HuH-7 (cell line): ENCODE measurements at places on chromosomes 7 and 10.

DNA sequence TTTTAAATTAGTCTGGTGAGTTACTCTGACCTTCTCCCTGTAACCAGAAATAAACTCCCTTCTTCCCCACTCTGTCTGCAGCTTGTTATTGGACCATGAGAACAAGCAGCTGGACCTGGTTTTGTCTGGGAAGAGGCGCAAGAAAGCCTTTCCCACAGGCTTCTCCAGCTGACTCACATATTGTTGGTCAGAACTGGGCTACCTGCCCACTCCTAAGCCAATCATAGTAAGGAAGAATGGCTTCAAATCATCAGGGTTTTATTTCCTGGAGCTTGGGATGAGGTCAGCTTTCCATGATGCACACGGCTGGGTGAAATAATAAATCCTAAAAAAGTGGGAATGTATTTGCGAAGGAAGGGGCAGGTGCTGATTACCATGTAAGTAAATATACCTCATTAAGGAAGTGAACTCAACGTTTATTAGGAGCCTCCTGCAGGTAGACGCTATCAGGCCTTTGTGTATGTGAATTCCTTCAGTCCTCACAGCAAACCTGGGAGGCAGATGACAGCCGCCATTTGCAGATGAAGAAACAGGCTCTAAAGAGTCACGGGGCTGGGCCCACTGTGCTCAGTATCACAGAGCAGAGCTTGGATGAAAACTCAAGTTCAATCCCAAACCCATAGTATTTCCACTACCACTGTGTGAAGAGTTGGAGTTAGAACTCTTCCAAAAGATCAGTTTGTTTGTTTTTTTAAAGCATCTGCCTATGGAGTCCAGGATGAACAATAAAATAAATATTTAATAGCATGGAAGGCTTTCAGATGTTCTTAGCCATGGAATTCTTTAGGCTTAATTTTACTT is 32.8 kb downstream of the IL15RA start:
- DNase-seq, result no peak

DNA sequence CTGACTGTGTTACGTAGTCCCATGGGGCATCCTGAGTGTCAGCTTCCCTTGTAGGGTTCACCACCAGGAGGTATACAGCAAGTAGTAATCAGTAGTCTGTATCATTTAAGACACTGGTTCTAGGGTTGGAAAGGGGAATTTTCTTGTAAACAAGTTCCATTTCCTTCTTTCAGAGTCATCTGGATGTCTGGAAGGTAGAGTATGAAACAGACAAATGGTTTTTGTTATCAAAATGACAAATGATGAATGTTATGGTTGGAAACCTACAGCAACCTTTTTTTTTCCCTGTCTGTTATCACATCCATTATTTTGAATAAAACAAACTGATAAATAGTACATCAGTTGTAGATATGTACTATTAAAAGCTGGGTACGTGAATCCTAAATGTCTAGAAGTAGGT is 19.1 kb downstream of the SEMA3A start:
- DNase-seq, result no peak

DNA sequence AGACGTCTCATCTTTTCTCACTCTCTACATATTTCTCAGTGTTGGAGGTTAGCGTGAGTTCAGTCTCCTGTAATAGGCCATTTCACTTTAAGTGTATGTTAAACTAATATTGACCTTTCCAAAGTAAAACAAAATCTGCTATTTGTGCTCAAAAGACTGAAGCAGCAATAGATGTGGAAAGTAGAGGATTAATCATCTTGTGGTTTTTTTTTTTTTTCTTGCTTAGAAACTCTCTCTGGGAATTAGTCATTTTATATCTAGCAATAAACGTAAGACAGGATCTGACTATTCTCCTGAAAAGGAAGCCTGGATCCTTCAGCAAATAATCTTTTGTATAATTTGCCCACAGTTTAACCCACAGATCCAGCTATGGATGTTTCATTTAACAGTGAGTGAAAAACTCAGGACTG is 81.7 kb downstream of the NRP1 start:
- DNase-seq, result no peak

- no peak for DNase-seq
These were observed 54.4 kb downstream of the ARMH3 start for GRCh38 chr10:102001435-102002068.

DNA sequence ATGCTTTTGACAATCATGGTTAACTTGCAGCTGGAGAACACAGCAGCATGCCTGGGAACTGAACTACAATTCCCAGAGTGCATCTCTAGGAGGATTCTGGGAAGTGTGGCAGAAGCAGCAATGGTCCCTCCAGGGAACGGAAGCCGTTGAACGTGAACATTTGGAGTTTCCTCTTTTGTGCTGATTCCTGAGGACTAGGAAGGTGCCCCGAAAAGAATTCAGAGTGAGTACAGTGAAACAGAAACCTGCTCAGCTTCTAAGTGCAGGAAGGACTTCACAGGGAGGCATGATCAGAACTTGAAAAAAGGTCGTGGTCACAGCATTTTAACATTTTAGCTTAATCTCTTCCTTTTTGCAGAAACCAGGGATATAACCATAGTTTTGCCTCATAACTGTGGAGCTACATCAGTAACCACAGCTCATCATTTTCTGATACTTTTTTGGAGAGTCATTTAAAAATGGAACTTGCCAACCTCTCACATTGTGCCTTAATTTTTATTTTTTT is at the start of gene NUDT13:
NUDT13 (plus strand) TSS at position 111 of the 505 bp plus-strand sequence. CDS start 3,911 bp downstream, outside the sequence.
- DNase-seq, result peak; percentile 52

- no peak for DNase-seq
These were observed 133.3 kb downstream of the VPS41 start for GRCh38 chr7:38775506-38776175.

DNA sequence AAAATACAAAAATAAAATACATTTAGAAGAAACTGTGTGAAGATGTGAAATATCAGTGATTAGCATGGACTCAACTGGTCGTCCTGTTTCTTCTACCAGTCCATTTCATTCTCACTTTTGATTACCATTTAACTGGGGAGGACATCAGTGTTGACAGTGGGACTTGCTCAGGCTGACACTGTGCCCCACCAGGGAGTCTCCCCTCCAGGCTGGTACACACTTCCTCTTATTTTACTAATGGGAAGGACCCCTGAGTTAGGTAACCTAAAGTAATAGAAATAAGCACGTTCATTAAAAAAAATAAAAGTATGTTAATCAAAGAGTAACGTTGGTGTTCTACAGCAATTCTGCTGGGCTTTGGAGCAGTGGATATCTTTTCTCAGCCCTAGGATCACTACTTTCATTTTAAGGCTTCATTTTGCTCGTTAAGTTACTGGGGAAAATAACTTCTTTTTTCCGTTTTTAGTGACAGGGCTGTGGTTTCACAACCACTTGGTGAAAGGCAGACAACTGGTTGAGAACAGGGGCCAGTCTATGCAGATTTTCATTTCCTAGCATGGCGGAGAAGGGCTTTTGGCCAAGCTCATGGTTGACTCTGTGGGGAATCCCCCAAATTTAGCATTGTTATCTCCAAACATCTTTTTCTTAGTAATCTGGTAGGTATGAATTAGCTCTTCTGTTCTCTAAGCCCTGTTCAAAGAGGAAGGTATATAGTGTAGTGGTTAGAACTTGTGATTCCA is 2.1 kb downstream of the SNX10 start:
- DNase-seq, result no peak

GRCh38 chr7:124351950-124352349 is 319.1 kb upstream of the TMEM229A start:
- DNase-seq, result no peak

DNA sequence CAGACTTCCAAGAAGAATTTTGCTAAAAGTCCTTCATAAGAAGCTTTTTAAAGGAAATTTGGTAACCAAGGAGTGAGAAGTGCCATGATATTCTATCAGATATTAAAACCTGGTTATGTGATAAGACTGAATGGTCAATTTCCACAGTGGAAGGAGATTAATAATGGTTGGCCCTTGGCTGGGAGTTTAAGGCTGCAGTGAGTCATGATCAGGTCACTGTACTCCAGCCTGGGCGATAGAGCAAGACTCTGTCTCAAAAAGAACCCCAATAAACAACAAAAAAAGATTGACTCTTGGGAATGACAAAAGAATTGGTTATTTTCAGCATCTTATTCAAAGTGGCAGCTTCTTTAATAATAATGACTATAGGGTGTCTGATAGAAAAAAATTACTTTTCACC is 37.2 kb downstream of the EXOC4 start:
- DNase-seq, result no peak

- no peak for DNase-seq
These were observed 34.5 kb downstream of the PPP1R3C start for GRCh38 chr10:91598211-91598977.

DNA sequence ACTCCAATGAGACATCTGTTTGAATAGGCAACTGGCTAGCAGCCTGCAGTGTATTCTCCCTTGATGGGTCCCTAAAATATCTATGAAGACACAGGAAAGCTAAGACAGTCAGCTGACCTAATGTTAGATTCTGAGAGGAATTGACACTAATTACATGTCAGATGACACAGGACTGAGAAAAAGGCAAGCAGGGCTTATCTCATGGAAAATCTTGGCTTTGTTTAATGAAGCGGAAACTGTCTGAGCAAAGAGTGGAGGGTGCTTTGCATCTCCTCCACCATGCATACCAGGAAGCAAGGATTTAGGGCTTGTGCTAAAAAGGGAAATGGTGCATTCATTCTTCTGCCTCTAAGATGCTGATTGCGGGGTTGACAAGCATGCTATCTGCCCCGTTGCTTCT is 135.5 kb upstream of the GLI3 start:
- no peak for DNase-seq

DNA sequence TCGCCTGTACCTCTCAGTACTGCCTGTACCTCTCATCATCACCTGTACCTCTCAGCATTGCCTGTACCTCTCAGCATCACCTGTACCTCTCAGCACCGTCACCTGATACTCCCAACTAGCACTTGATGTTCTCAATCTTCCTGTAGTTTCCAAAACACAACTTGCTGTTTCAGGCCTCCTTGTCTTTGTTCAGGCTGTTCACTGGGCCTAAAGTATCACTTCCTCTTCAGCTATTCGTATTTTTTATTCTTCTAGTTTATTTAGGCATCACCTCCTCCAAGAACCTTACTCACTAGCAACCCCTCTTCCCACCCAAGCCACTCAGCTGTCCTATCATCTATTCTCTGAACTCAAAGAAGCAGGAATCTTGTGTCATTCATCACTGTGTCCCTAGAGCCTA is 24.1 kb downstream of the OR6B1 start:
- no peak for DNase-seq

DNA sequence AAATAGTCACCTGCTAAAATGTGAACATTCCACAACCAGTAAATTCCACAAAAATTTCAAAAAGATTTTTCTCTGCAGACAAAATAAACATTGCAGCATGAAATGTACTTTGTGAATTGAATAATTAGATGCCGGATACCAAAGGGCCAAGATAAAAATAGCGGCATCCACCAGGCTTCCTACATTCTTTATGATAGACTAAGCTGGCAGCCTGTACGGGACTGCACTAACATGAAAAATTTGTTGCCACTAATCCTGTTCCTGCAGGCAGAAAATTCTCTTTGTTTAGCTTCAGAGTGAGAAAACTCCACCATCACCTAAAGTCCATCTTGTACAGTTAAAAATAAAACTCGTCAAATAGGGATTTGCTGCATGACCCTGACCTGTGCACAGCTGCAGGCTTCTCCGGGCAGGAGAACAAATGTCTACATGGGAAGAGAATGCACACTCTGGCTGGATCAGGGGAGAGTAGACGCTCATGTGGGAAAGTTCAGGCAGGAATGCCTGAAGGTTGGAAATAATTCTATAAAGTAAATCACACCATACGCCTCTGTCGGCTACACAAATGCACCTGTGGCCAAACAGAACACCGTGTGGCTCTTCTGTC is 15.6 kb upstream of the ADO start:
- DNase-seq, result no peak

GRCh38 chr7:121479466-121479865 is 83.4 kb upstream of the FAM3C start:
- DNase-seq, result no peak

DNA sequence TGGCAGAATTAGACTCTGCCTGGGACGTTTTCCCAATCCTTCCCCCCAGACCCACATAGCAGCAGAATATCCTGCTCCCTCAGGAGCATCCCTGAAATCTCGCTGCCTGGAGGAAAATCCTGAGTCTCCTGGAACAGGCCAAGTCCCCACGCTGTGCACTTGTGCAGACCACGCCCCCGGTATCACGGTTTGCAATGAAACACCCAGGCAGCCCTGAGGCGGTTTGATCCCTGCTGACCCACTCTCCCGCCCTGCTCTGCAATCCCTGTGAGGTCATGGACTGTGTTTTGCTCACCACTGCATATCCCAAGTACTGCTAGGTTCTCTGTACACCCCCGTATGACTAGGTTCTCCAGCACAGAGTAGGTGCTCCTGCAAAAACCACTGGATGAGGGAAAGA is 411.8 kb upstream of the MGMT start:
- no peak for DNase-seq

- DNase-seq, result peak; percentile 41
These were observed 437.4 kb upstream of the GALNT17 start for GRCh38 chr7:70694434-70694970.

GRCh38 chr7:1046722-1047679 is 2.7 kb downstream of the GPR146 start:
- no peak for DNase-seq

GRCh38 chr7:80856769-80857168 is 62.1 kb downstream of the SEMA3C start:
- no peak for DNase-seq

DNA sequence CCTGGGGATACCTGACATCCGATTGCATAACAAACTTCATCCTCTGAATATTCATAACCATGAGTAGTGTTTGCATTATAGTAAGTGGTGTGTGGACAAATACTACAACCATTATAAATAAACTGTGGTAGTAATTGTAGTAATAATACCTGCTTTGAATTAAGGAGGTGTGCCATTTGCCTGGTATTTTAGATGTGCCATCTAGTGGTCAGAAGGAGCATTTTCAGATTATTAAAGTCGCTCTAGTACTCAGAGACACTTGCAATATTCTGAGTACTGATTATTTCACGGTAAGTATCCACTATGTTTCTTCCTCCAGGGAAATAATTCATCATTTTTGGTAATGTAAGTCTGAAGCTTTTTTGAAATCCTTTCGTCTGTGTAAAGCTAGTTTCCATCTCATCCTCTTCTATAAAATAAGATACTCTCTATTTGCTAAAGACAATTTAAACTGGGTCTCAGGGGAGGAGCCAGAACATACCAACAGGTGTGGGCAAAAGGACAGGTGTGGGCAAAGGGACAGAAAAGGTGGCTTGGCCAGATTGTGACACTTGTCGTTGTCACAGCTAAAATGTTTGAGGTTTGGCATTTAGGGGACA is 115.3 kb upstream of the WDR11 start:
- peak; percentile 9 for DNase-seq

DNA sequence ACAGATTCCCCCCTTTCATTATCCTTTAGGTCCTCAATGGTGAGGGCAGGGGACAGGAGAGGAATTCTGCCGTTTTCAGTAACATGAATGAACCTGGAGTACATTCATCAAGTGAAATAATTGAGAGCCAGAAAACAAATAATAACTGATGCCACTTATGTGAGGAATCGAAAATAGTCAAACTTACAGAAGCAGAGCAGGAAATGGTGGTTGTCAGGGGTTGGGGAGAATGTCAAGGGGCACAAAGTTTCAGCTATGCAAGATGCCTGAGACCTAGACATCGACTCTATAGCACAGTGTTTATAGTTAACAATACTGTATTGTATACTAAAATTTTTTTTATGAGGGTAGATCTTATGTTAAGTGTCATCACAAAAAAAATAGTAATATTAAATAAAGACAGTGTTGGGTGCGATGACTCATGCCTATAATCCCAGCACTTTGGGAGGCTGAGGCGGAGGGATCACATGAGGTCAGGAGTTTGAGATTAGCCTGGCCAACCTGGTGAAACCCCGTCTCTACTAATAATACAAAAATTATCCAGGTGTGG is 1219.8 kb downstream of the GATA3 start:
- DNase-seq, result no peak
